ENCODE measurements at places on chromosomes 4 and X. TPM values are rescaled to one million over a fixed set of nuclear protein-coding genes. Genes with fewer than 3 reads are reported as not detected.

The EVC gene
- 4.0 TPM for polyA plus RNA-seq

The TMPRSS11A gene
- polyA plus RNA-seq = 0.06 TPM

The UCHL1 gene
- polyA plus RNA-seq = 28.6 TPM

The ZMAT1 gene
- polyA plus RNA-seq = 3.7 TPM

The FHDC1 gene
- 0.69 TPM for polyA plus RNA-seq

The CPZ gene
- 6.9 TPM for polyA plus RNA-seq

The MSANTD1 gene
- 0.22 TPM for polyA plus RNA-seq

The SLC10A4 gene
- 0.12 TPM for polyA plus RNA-seq

The VCX gene
- polyA plus RNA-seq = not detected

The SMIM10L2A gene
- 0.91 TPM for polyA plus RNA-seq

The BRS3 gene
- polyA plus RNA-seq = not detected

The DACH2 gene
- polyA plus RNA-seq = not detected

The CYLC1 gene
- not detected for polyA plus RNA-seq

The SOWAHB gene
- polyA plus RNA-seq = 0.28 TPM

The RASL11B gene
- 1.3 TPM for polyA plus RNA-seq

The PLP1 gene
- polyA plus RNA-seq = 2.5 TPM

Measured in adipose tissue (tissue), 3 donors.